ENCODE measurements at places on chromosomes 6 and 20.

GRCh38 chr6:3385660-3386151 lies 71.1 kb downstream of the SLC22A23 start:
- DNase-seq: no peak

- DNase-seq: no peak
These were observed 3.7 kb upstream of the ZSCAN23 start for GRCh38 chr6:28446818-28447511.

GRCh38 chr6:147974376-147974775 lies 368.3 kb upstream of the SASH1 start:
- DNase-seq: no peak

DNA sequence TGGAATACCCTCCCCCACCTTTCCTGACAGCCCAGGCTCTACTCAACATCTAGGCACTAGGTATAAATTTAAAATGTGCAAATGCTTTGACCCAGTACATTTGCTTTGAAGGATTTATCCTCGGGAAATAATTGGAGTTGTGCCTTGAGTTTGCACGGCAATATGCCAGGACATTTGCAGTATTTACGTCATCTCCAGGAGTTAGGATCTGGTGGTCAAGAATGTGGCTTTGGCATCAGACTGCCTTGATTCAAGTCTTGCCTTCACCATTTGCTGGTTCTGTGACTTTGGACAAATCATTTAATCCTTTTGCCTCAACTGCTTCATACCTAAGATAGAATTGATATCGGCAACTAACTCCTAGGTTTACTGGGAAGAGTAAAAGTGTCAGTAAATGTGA lies 169.6 kb downstream of the PLCB1 start:
- no peak for DNase-seq

- no peak for DNase-seq
These were observed 100.6 kb downstream of the HIVEP1 start for GRCh38 chr6:12112540-12113189.

- no peak for DNase-seq
These were observed 192.2 kb upstream of the POU3F2 start for GRCh38 chr6:98641949-98642719.

GRCh38 chr20:49501917-49502316 lies 19.4 kb upstream of the KCNB1 start:
- DNase-seq: no peak

DNA sequence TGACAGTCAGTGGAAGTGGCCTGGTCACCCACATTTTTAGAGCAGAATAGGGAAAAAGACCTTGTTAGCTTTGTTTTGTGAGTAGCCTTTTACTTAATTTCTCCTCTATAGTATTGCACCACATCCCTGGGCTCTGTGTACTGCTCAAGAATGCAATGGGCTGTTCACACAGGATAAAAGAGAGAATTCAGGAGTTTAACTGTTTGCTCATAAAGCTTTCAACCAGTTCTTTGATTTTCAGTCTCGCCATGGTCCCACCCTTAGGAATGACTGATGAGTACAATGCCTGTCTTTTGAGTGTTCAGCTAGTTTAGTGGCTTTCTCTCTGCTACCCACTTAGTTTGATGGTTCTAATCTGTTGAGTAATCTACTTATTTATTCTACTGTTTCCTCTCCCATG lies 129.7 kb downstream of the PLG start:
- no peak for DNase-seq

- DNase-seq: no peak
These were observed 332.7 kb downstream of the CENPW start for GRCh38 chr6:126672649-126673048.

GRCh38 chr20:3543901-3544507 lies 73.2 kb downstream of the ATRN start:
- peak; percentile 26 for DNase-seq

DNA sequence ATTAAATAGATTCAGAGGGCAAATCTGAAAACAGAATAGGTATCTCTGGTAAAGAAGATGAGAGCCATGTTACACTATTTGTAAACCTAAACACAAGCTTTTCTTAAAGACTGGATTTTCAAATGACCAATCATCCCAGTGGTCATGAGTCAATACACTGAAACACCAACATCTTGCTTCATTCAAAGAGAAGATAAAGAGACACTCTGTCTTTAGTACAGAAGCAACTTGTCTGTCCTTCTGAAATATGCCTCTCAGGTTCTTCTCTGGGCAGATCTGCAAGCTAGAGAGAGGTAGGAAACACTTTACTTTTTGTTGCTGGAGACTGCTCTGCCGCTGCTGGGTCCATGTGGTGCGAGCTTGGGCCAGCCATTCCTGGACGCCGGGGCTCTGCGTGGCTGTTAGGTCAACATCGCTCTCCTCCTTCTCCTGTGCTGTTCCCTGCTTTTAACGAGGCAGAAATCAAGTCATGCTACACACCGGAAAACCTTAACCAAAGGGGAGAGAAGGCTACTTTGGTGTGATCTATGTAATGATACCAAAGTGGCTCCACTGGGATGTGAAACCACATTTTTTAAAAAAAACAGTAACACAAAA lies 368.2 kb downstream of the SYNE1 start:
- no peak for DNase-seq

All from AG04450 (cell line).